ENCODE measurements at places on chromosomes 2 and 18. TPM values are rescaled to one million over a fixed set of nuclear protein-coding genes. Genes with fewer than 3 reads are reported as not detected.

GRCh38 chr2:240893363-240893844, 2.6 kb downstream of the MAB21L4 start:
- DNase-seq: no peak
- H3K27me3 ChIP-seq: no peaks in the 10 kb centered on the region
- H3K4me1 ChIP-seq: peaks cover 2% of the 10 kb centered on the region
- H3K27ac ChIP-seq: no peak overlapping the region
- H3K4me3 ChIP-seq: no peak overlapping the region
- no peaks in the 10 kb centered on the region for H3K36me3 ChIP-seq

DNA sequence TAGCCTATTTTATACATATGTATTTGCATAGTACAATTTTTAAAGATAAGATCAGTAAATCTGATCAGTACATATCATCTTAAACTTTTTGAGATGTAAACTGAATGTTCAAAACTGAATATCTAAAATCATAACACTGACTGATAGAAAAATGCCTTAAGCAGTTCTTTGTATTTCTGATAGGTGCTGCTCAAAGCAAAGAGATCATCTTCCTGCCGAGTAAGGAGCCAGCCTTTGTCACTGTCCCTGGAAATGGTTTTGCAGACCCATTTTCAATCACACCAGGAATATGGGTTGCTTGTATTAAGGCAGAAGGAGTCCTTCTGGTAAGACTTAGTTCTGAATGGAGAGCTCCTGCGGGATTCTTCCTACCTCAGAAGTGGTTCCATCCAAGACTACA, 135.0 kb downstream of the LAMA3 start:
- no peak overlapping the region for H3K27ac ChIP-seq
- H3K36me3 ChIP-seq: no peaks in the 10 kb centered on the region
- peaks cover 11% of the 10 kb centered on the region for H3K4me1 ChIP-seq
- H3K4me3 ChIP-seq: no peak overlapping the region

DNA sequence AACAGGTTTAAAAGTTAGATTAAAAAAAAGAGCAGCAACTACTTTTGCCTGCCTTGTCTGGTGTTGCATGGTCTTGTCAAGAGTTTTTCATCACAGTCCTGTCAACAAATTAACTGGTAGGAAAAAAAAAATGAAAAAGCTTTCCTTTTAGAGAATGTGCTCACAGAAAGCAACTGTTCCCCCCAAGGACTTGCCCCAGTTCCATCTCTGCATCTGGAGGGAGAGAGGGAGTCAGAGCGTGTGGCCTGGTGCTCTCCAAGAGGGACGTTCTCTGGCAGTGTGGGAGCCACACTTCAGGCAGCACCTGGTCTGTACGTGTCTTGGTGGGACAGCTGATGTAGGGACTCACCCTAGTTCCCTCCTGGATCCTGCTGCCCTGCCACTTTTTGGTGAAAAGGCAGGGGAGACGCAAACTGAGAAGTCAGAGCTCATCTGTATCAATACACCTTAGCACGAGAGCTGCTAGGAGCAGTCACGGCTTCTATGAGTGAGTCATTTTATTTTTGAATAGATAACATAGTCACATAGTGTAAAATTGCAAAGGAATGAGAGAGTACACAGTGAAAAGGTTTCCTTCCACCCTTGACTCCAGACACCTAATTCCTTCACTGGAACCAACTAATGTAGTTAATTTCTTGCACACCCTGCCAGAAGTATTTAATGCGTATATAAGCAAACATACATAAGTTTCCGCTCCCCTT, 172.5 kb upstream of the MGAT5 start:
- H3K4me3 ChIP-seq: no peak overlapping the region
- H3K4me1 ChIP-seq: no peaks in the 10 kb centered on the region
- no peak overlapping the region for H3K27ac ChIP-seq
- H3K36me3 ChIP-seq: no peaks in the 10 kb centered on the region

The DSC2 gene
- not detected for total RNA-seq

The SERPINB4 gene
- total RNA-seq: not detected

- peak; percentile 46 for DNase-seq
- no peaks in the 10 kb centered on the region for H3K27me3 ChIP-seq
- H3K27ac ChIP-seq: peak overlapping the region; percentile 62
- H3K36me3 ChIP-seq: no peaks in the 10 kb centered on the region
- H3K4me3 ChIP-seq: no peak overlapping the region
Measured at GRCh38 chr2:133791191-133791590, 222.9 kb upstream of the NCKAP5 start.

The LYPD6B gene
- not detected for total RNA-seq

The STARD6 gene
- not detected for total RNA-seq

DNA sequence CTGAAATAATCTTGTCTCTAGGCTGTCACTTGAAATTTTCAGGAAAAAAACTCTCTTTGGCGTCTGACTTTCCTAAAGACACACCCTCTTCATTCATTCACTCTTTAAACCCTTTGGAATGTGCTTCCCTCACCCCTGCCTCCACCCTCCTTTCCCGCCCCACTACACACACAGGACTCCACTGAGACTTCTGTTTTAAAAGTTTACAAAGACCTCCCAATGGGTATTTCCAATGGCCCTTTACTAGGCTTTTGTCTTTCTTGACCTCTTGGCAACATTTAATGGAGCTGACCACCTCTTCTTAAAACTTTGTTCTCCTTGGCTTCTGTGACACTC, 96.1 kb downstream of the RBMS1 start:
- peak overlapping the region; percentile 38 for H3K27ac ChIP-seq
- no peak for DNase-seq
- no peak overlapping the region for H3K4me3 ChIP-seq
- H3K4me1 ChIP-seq: peaks cover 42% of the 10 kb centered on the region
- no peaks in the 10 kb centered on the region for H3K27me3 ChIP-seq
- H3K36me3 ChIP-seq: no peaks in the 10 kb centered on the region

- H3K4me3 ChIP-seq: peak overlapping the region; percentile 60
- H3K36me3 ChIP-seq: no peaks in the 10 kb centered on the region
- H3K4me1 ChIP-seq: peaks cover 28% of the 10 kb centered on the region
- H3K27me3 ChIP-seq: no peaks in the 10 kb centered on the region
- DNase-seq: peak; percentile 40
Measured at GRCh38 chr2:54456612-54457322, 640 bp downstream of the SPTBN1 start.

GRCh38 chr2:85388878-85389538, 21.2 kb downstream of the CAPG start:
- no peak for DNase-seq
- no peaks in the 10 kb centered on the region for H3K27me3 ChIP-seq
- H3K4me1 ChIP-seq: no peaks in the 10 kb centered on the region
- H3K27ac ChIP-seq: no peak overlapping the region
- H3K4me3 ChIP-seq: no peak overlapping the region
- peaks cover 3% of the 10 kb centered on the region for H3K36me3 ChIP-seq

DNA sequence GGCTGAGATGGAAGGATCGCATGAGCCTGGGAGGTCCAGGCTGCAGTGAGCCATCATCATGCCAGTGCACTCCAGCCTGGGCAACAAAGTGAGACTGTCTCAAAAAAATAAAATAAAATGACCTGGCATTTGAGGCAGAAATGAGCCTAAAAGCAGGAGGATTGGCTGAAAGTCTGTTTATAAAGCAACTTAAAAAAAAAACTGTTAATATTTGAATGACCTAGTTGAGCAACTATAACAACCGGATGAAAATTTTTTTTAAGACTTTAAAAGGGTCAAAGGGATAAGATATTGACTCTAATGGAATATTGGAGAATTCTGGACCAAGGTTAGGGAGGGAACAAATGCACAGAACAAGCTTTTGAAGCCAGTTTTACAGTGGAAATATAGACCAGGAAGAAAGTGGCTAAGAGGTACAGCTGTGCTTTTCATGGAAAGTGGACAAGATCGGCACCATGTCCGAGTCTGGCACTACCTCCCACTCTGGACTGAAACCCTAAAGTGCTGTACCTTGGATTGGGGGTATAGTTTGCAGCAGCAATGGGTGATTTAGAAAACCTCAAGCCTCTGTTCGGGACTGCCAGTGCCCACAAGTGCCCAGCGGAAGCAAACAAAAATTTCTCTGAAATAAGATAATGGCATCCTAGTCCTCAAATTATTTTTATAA, 33.2 kb upstream of the ELAC1 start:
- no peaks in the 10 kb centered on the region for H3K4me1 ChIP-seq
- no peak overlapping the region for H3K4me3 ChIP-seq
- H3K27me3 ChIP-seq: no peaks in the 10 kb centered on the region

The SLC4A1AP gene
- total RNA-seq: 26.2 TPM

DNA sequence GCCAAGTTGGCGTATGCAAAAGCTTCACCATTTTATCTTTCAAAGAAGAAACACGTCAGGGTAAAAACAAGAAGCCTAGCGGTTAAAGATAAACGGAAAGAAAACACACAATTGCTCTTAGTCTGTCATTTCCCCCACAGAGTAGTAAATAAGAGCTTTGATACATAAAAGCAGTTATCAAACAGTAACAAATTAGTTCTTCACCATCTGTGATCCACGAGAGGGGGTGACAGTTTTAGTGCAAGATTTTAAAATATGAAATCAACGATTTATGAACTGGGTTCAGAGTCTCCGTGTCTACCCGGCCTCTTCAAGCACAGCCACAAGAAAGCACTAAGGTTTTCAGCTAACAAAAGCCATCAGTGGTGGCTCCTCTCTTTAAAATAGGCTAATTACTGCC, 703.9 kb upstream of the ID2 start:
- no peak overlapping the region for H3K27ac ChIP-seq
- no peaks in the 10 kb centered on the region for H3K27me3 ChIP-seq
- H3K4me1 ChIP-seq: no peaks in the 10 kb centered on the region
- H3K4me3 ChIP-seq: no peak overlapping the region
- DNase-seq: no peak

The MAIP1 gene
- 17.7 TPM for total RNA-seq

The C2orf15 gene
- total RNA-seq: not detected

The PHOSPHO2 gene
- total RNA-seq: 2.7 TPM

The UGT1A4 gene
- not detected for total RNA-seq

- peak within 1 kb of the TSS; percentile 23 for H3K27ac ChIP-seq
- DNase-seq: no peak
- H3K36me3 ChIP-seq: no peaks in the 10 kb centered on the region
- no peaks in the 10 kb centered on the region for H3K27me3 ChIP-seq
- H3K4me1 ChIP-seq: peaks cover 28% of the 10 kb centered on the region
Measured at GRCh38 chr2:126655500-126656430, at the start of gene GYPC. Gene GYPC (plus strand): TSS chr2:126656158. CDS start chr2:126656264, 106 bp downstream.

DNA sequence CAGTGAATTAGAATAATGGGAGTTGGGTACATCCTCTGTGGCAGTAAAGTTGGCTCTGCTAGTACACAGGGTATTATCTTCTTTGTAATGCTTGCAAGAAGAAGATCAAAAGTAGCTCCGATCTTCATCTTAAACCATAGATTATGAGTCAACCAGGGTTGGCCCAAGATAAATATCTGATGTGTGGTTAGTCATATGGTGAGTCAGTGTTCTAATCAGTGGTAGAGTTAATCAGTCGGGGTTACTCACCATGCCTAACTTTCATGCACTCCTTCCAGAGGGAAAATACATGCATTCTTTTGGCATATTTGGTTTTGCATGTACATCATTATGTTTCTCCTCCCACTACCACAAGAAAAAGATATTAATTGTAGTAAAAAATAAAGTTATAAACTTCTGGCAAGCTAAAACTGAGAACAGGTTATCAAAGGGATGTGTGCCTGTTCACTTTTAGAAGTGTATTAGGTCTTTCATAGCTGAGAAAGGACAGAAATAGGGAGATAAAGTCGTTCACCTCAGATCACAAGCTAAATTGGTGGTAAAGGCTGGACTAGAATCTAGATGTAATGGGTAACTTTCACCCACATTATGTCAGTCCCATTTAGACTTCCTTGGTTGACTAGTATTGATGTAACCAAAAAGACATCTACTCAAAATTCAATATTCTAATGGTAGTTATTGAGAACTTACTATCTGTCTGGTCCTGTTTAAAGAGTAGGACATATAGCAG, 684.4 kb downstream of the IRS1 start:
- no peak overlapping the region for H3K27ac ChIP-seq
- peaks cover 5% of the 10 kb centered on the region for H3K4me1 ChIP-seq
- no peaks in the 10 kb centered on the region for H3K27me3 ChIP-seq
- H3K4me3 ChIP-seq: no peak overlapping the region
- H3K36me3 ChIP-seq: no peaks in the 10 kb centered on the region

GRCh38 chr2:44450806-44451205, 89.1 kb downstream of the CAMKMT start:
- DNase-seq: peak; percentile 53
- no peak overlapping the region for H3K27ac ChIP-seq
- no peaks in the 10 kb centered on the region for H3K27me3 ChIP-seq
- H3K36me3 ChIP-seq: no peaks in the 10 kb centered on the region
- no peak overlapping the region for H3K4me3 ChIP-seq

- H3K4me3 ChIP-seq: no peak overlapping the region
- DNase-seq: no peak
- H3K36me3 ChIP-seq: no peaks in the 10 kb centered on the region
- H3K4me1 ChIP-seq: no peaks in the 10 kb centered on the region
- H3K27me3 ChIP-seq: no peaks in the 10 kb centered on the region
Measured at GRCh38 chr2:42392191-42392590, 31.2 kb upstream of the COX7A2L start.

GRCh38 chr2:60466161-60466702, 87.2 kb downstream of the BCL11A start:
- DNase-seq: no peak
- no peak overlapping the region for H3K4me3 ChIP-seq
- H3K27ac ChIP-seq: no peak overlapping the region
- no peaks in the 10 kb centered on the region for H3K27me3 ChIP-seq

GRCh38 chr2:163264341-163264740, 425.8 kb upstream of the KCNH7 start:
- H3K4me3 ChIP-seq: no peak overlapping the region
- no peak overlapping the region for H3K27ac ChIP-seq
- peaks cover 2% of the 10 kb centered on the region for H3K27me3 ChIP-seq
- H3K4me1 ChIP-seq: no peaks in the 10 kb centered on the region
- no peaks in the 10 kb centered on the region for H3K36me3 ChIP-seq

DNA sequence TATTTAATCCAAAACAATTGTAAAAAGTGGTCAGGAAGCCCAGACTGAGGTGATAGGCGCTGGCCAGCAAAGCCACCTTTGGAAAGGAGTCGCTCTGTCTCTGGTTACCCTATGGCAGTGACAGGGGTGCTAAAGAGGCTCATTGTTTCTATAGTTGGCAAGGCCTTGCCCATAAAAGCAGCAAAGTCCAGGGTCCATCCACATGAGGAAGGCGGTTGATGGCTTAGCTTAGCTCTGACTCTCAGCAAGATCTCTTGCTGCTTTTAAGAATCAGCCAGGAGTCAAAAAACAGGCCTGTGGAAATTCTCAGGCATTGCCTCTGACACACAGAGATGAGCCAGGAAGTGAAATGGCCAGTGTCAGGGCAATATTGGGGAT, 57.8 kb upstream of the CYP26B1 start:
- peak; percentile 41 for DNase-seq
- H3K4me1 ChIP-seq: no peaks in the 10 kb centered on the region
- H3K27me3 ChIP-seq: no peaks in the 10 kb centered on the region
- no peak overlapping the region for H3K27ac ChIP-seq

GRCh38 chr18:76401498-76401897, 93.5 kb downstream of the ZNF516 start:
- no peaks in the 10 kb centered on the region for H3K27me3 ChIP-seq
- H3K27ac ChIP-seq: no peak overlapping the region

DNA sequence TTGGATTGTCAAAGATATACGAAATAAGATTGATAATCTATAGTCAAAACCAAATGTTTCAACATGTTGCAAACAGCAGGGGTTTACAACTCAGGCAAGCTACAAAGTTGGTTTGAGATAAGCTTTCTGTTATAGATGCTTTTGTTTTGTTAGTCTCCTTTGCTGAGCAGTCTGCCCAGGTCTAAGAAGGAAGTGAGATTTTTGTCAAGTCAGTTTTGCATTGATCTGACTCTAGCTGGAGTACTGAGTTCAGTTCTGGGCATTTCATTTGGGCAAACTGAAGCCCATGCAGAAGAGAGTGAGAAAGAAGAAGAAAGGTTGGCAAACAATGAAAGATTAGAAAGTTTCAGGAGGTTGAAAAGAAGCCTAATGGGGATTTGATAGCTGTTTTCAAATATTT, 983.0 kb upstream of the SLC39A10 start:
- H3K4me3 ChIP-seq: no peak overlapping the region
- H3K4me1 ChIP-seq: no peaks in the 10 kb centered on the region
- DNase-seq: no peak
- no peaks in the 10 kb centered on the region for H3K27me3 ChIP-seq
- no peaks in the 10 kb centered on the region for H3K36me3 ChIP-seq

Data from endothelial cell of umbilical vein (primary cell).